Cortex of kidney (tissue), 1 donor: ENCODE measurements at places on chromosomes 4 and X.

GRCh38 chrX:9163214-9163709 lies 129.3 kb upstream of the FAM9B start:
- no peak for DNase-seq

DNA sequence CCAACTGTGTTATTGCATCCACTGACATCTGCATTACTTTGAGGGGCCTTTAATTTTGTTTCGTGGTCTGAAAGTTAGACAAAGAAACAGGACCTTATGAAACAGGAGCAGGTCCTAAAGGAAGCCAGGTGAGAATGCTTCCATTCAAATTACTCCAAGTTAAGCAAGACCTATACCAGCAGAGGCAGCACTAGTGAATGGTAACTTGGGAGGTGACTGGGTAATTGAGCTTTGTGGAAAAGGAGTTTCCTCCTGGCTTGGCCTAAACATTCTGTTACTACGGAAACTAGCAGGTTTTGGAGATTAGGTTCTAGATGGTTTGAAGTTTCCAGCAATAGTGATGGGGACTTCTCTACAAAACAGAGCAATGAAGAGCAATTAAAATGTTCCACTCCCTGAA lies 173.5 kb downstream of the NKX6-1 start:
- no peak for DNase-seq

GRCh38 chrX:105228602-105229001 lies 8.1 kb upstream of the TEX13A start:
- no peak for DNase-seq

DNA sequence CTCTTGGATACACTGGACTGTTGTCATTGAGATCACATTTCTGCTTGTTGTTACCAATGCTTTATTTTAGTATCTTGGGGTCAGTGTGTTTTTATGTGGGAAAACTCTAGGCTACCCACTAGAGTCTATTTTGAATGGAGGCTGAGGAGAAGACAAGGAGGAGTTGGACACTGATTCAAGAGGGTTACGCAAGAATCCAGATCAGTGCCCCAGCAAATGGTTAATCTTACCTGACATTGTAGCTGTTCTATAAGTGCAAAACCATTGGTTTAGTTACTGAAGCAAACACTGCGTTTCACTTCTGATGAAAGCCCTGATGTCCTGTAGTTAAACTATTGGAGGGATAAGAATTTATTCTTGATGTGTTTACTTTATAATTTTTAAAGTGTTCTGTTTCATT lies 331.1 kb upstream of the NR3C2 start:
- no peak for DNase-seq

DNA sequence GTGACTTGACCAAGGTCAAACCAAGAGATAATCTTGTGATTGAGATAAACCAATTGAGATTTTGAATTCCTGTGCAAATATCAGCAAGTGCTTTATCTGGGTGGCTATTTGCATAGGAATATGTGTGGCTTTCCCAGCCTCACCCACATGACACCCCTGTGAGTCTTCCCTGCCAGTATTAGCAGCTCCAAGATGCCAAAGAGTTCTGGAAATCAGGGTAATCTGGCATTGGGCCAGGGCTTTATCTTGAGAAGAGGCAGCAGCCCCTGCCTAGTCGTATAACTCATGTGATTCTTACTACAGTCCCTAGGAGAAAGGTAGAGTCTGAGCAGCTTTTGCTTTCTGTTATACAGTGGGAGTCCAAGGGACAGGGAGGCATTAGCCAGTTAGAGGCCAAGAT lies 87.7 kb downstream of the RLIM start:
- DNase-seq, result no peak

DNA sequence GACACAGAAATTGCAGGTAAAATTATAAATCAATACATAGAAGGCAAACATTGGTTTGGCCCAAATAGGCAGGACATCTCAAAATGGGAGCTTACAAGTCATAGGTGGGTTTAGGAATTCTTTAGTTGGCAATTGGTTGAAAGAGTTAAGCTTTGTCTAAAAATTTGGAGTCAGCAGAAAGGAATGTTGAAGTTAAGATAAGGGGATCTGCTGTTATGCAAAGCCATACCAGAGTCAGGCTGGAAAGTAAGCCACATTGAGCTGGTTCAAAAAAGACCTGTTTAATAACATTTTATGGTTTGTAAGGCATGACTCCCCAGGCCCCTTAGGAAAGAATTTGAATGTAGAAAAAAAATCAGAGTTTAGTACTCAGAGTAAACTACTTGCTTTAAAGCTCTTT lies 92.6 kb downstream of the IL13RA2 start:
- no peak for DNase-seq

- DNase-seq, result no peak
Observed at GRCh38 chr4:19402581-19403065, 849.1 kb upstream of the SLIT2 start.

- DNase-seq, result no peak
Observed at GRCh38 chr4:161208564-161208963, 955.2 kb downstream of the FSTL5 start.

- no peak for DNase-seq
Observed at GRCh38 chr4:4593596-4594284, 51.9 kb upstream of the STX18 start.

- DNase-seq, result no peak
Observed at GRCh38 chr4:111475001-111475400, 670.3 kb upstream of the FAM241A start.

- DNase-seq, result no peak
Observed at GRCh38 chr4:113476800-113477199, 284.7 kb downstream of the CAMK2D start.
